Inflammatory macrophage (primary cell): ENCODE measurements at places on chromosomes 11 and 22.

GRCh38 chr11:13923182-13923581, 39.3 kb upstream of the SPON1 start:
- DNase-seq = no peak

DNA sequence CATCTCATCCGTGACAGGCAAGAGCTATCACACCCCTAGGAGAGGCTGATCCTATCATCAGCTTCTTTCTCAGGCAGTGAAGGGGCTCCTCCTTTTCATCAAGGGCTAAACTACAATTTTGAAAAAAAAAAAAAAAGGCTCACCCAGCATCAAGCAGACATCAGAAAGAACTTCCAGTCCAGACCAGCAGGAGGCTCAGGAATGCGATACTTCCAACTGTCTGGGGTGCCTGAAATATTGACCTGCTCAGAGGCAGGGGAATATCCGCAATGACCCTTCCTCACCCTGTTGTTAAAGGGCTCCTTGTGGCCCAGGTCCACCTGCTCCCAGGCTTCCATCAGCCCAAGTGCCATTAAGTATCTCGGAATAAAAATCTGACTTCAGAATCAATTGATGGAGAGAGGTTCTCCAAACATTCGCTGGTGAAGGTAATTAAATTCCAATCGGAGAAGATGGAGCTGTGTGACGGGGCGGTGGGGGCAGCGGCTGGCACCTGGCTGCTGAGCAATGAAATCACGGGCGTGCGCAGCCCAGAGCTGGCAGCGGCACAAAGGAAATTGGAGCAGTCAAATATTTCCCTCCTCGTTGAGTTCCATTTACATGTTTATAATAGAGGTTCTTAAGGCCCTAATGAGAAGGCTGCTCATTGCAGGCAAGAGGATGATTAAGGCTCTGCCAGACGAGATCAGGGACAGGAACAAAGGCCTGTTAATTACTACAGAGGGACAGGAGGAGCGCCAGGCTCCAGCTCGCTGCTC, 69.0 kb upstream of the THY1 start:
- no peak for DNase-seq

DNA sequence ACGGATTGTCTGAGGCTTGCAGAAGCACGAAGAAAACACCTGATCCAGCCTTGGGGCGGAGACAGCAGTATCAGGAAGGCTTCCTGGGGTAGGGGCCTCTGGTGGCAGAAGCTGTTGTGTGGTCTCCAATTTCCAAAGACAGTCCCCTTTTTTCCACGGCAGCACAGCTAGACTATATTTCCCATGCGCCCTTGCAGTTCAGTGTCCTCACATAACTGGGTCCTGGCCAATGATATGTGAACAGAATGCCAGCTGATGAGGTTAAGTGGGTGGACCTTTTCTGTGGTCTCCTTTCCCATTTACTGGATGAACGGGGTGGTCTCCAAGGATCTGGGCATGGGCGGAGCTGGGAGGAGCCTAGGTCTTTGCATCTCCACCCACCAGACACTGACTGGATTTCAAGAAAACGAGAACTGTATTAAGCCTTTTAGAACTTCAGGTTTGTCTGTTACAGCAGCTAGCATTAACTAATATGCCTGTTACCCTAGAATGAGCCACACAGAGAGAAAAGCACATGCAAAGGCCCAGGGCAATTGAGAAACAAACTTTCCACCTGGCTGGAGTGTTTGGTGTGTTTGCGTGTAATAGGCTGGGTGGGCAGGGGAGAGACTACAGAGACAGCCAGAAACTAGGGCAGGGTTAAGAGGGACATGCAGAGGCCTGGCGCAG, 6.2 kb downstream of the GAL3ST1 start:
- DNase-seq = no peak

GRCh38 chr11:103055221-103055890, 36.6 kb downstream of the DCUN1D5 start:
- peak; percentile 13 for DNase-seq

DNA sequence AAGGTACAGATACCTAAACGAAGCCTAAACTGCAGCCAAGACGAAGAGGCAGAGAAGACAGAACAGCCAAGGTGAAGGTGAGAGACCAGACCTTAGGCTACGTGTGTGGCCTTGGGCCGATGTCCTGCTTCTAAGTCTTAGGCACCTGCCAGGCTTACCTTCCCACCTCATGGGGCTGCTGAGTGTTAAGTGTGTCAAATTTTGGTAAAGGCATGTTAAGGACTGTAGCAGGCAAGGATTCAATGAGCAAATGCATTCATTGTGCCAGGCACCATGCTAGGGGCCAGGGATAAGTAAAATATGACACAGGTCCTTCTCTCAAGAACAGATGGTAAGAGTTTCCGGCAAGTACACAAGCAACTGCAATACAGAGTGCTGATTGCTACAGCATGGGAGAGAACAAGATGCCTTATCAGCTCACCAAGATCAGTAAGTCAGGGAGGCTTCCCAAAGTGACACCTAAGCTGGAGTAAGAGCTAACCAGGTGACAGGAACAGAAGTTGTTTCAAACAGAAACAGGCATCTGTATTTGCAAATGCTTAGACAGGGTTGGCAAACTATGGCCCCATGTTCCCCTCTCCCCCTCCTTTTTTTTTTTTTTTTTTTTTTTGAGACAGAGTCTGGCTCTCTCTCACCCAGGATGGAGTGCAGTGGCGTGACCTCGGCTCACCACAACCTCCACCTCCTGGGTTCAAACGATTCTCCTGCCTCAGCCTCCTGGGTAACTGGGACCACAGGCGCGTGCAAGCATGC, 46.7 kb downstream of the CLTCL1 start:
- DNase-seq = no peak

GRCh38 chr11:93972790-93973189, 48.4 kb upstream of the HEPHL1 start:
- DNase-seq = no peak

DNA sequence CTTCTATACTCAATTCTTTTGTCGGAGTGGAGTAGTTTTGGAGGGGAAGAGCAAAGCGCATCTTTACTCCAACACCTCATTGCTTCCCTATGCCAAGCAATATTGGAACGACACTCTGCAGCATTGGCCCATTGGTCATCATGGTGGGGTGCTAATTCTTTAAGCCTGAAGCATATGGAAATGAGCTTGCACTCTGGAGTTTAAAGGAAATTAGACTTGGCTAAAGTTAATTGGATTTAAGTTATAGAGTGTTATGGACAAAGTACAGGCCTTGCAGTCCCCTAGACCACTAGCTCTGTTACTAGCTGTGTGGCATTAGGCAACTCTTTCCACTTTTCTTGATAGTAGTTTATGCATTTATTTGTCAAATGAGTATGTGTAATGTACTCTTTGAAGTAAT, 568.3 kb upstream of the TENM4 start:
- DNase-seq = no peak

- DNase-seq = no peak
Measured at GRCh38 chr11:78386215-78386941, 31.2 kb downstream of the GAB2 start.

GRCh38 chr22:47573141-47573540, 810.7 kb downstream of the TBC1D22A start:
- no peak for DNase-seq

GRCh38 chr11:66133216-66133775, 63.2 kb downstream of the PACS1 start:
- DNase-seq = no peak

DNA sequence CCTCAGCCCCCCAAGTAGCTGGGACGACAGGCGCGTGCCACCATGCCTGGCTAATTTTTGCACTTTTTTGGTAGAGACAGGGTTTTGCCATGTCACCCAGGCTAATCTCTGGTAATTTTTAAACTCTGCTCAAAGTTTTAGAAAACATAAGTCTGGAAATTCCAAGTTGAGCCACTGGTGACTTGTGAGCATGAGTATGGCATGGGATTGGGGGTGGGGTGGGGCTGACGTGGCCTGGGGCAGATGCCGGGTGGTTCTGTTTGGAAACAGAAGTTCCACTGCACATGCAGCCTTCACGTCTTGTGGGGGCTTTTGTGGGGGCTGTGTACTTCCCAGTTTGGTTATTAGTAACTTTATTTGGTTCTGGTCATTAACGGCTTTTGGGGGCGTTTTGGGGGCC, 67.3 kb downstream of the PTPRJ start:
- peak; percentile 76 for DNase-seq

GRCh38 chr11:60703374-60703773, 4.0 kb downstream of the MS4A8 start:
- DNase-seq = no peak

DNA sequence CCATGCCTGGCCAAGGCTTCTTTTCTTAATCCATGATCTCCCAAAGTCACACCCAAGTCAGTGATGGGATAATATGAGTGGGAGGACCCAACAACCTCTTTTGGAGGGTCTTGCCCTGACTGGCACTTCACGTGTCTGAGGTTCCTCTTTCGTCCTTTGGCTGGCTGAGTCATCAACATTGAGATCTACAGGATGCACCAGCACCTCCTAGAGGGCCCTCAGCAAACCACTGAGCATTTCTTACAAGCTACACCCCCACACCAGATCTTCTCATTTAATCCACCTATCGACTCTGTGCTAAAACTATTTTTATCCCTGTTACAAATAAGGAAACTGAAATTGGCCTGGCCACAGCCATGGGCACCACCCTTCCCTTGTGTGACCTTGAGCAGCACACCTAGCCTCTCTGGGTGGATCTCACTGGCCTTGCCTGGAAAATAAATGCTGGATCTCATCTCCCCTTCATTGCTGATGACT, 63.4 kb downstream of the FLI1 start:
- peak; percentile 93 for DNase-seq

GRCh38 chr11:132264616-132265015, 894.2 kb downstream of the NTM start:
- DNase-seq = no peak

- no peak for DNase-seq
Measured at GRCh38 chr11:68295940-68296339, 16.5 kb upstream of the LRP5 start.
